ENCODE measurements at places on chromosomes 12 and 14.

- no peak overlapping the region for H3K4me3 ChIP-seq
- peaks cover 40% of the 10 kb centered on the region for H3K4me1 ChIP-seq
- no peak overlapping the region for H3K27ac ChIP-seq
- H3K36me3 ChIP-seq, result no peaks in the 10 kb centered on the region
- H3K27me3 ChIP-seq, result peaks cover 3% of the 10 kb centered on the region
Measured at GRCh38 chr12:6786416-6787094, 2.8 kb upstream of the CD4 start.

GRCh38 chr12:102478405-102479098 lies 1.8 kb downstream of the IGF1 start:
- peaks cover 14% of the 10 kb centered on the region for H3K4me1 ChIP-seq
- H3K27ac ChIP-seq, result no peak overlapping the region
- peaks cover 14% of the 10 kb centered on the region for H3K27me3 ChIP-seq
- no peak overlapping the region for H3K4me3 ChIP-seq
- DNase-seq, result no peak
- peaks cover 5% of the 10 kb centered on the region for H3K36me3 ChIP-seq

DNA sequence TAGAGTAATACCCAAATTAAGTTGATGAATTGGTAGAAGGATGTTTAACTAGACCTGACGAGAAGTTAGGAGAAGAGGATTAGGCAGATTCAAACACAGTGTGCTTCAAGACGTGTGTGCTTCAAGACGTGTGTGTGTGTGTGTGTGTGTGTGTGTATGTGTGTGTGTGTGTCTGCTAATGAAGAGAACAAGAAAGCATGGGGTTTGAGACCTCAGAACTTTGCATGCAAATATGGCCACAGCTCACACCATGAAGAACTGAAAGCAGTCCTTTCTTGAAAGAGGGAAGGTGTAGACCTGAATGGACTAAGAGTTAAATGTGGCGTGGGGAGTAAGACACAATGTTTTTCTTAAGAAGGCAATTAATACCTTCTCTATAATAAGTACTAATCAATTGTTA lies 32.5 kb upstream of the SSPN start:
- no peak overlapping the region for H3K27ac ChIP-seq
- H3K4me1 ChIP-seq, result peaks cover 7% of the 10 kb centered on the region
- no peak overlapping the region for H3K4me3 ChIP-seq
- DNase-seq, result no peak
- peaks cover 25% of the 10 kb centered on the region for H3K27me3 ChIP-seq

DNA sequence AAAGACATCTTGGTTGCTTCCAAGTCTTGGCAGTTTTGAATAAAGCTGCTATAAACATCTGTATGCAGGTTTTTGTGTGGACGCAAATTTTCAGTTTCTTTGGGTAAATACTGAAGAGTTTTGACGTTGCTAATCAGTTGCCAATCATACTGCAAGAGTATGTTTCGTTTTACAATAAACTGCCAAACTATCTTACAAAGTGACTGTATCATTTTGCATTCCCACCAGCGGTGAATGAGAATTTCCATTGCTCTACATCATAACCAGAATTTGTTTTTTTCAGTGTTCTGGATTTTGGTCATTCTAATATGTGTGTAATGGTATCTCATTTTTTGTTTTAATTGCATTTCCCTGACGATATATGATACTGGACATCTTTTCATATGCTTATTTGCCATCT lies 190.8 kb upstream of the PARP11 start:
- H3K4me1 ChIP-seq, result no peaks in the 10 kb centered on the region
- H3K36me3 ChIP-seq, result no peaks in the 10 kb centered on the region
- DNase-seq, result no peak
- no peak overlapping the region for H3K4me3 ChIP-seq

DNA sequence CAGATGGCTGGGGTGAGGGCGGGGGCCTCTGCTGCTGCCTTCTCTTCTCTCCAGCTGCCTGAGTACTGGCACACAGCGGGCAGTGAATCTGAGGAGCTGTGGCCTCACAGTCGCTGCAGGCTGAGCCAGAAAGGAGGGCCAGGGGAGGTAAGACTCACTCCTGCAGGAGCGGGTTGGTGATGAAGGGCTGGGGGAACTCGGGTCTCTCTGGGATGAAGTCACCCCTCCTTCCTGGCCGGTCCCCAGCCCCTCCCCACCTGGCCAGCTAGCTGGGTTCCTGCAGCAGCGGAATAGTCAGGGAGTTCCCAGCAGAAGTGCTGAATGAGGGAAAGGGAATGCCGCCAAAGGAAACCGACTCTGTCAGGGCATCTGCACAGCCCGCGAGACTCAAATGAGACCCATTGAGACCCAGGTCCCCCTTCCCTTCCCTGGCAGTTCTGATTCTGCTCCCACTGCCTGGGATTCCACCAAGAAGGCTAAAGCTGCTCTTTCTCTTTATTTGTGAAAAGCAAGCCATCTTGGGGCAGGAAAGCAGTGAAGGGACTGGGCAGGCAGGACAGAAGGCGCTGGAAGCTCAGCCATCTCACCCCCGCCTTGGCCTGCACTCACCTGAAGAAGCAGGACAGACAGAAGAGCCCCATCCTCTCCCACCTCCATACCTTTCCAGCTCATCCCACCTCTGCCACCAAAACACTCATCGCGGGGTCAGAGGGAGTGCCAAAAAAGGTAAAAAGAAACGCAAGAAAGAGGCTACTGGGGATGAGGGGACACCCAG lies 5.3 kb downstream of the NGB start:
- H3K27ac ChIP-seq, result no peak overlapping the region
- H3K4me3 ChIP-seq, result no peak overlapping the region
- H3K4me1 ChIP-seq, result peaks cover 4% of the 10 kb centered on the region
- H3K27me3 ChIP-seq, result peaks cover 82% of the 10 kb centered on the region
- DNase-seq, result no peak
- no peaks in the 10 kb centered on the region for H3K36me3 ChIP-seq

- H3K4me3 ChIP-seq, result peak overlapping the region; percentile 75
- peaks cover 83% of the 10 kb centered on the region for H3K4me1 ChIP-seq
- H3K36me3 ChIP-seq, result peaks cover 4% of the 10 kb centered on the region
- peaks cover 9% of the 10 kb centered on the region for H3K27me3 ChIP-seq
Measured at GRCh38 chr12:121793838-121794533, 498 bp upstream of the RHOF start.

GRCh38 chr14:72568296-72568992 lies 325.5 kb downstream of the DPF3 start:
- H3K36me3 ChIP-seq, result no peaks in the 10 kb centered on the region
- no peak for DNase-seq
- H3K27me3 ChIP-seq, result no peaks in the 10 kb centered on the region
- H3K4me3 ChIP-seq, result no peak overlapping the region

GRCh38 chr14:92481811-92482555 lies 31.6 kb upstream of the RIN3 start:
- H3K27me3 ChIP-seq, result peaks cover 5% of the 10 kb centered on the region
- H3K36me3 ChIP-seq, result no peaks in the 10 kb centered on the region
- no peak overlapping the region for H3K4me3 ChIP-seq
- DNase-seq, result no peak
- H3K27ac ChIP-seq, result no peak overlapping the region

- no peaks in the 10 kb centered on the region for H3K4me1 ChIP-seq
- no peak overlapping the region for H3K4me3 ChIP-seq
- no peak overlapping the region for H3K27ac ChIP-seq
- H3K27me3 ChIP-seq, result peaks cover 6% of the 10 kb centered on the region
- DNase-seq, result no peak
- H3K36me3 ChIP-seq, result no peaks in the 10 kb centered on the region
Measured at GRCh38 chr14:33016613-33017012, 77.9 kb downstream of the NPAS3 start.

GRCh38 chr14:98721061-98721460 lies 550.9 kb downstream of the BCL11B start:
- no peaks in the 10 kb centered on the region for H3K36me3 ChIP-seq
- peaks cover 25% of the 10 kb centered on the region for H3K27me3 ChIP-seq
- peaks cover 41% of the 10 kb centered on the region for H3K4me1 ChIP-seq
- no peak for DNase-seq
- no peak overlapping the region for H3K4me3 ChIP-seq
- no peak overlapping the region for H3K27ac ChIP-seq

GRCh38 chr12:92802906-92803305 lies 100.1 kb downstream of the PLEKHG7 start:
- DNase-seq, result no peak
- no peaks in the 10 kb centered on the region for H3K27me3 ChIP-seq
- H3K4me3 ChIP-seq, result no peak overlapping the region
- peaks cover 48% of the 10 kb centered on the region for H3K36me3 ChIP-seq

All from nephron progenitor cell (in vitro differentiated cells).